Breast epithelium (tissue), 4 donors: ENCODE measurements at places on chromosomes 12 and 14. TPM values are rescaled to one million over a fixed set of nuclear protein-coding genes. Genes with fewer than 3 reads are reported as not detected.
A peak's percentile ranks its signal among the peaks of the same experiment; 100 is the strongest.

GRCh38 chr12:131281016-131281415 is 327.3 kb downstream of the ADGRD1 start:
- H3K4me3 ChIP-seq, result no peak overlapping the region
- H3K27me3 ChIP-seq, result no peaks in the 10 kb centered on the region
- H3K36me3 ChIP-seq, result no peaks in the 10 kb centered on the region
- no peaks in the 10 kb centered on the region for H3K4me1 ChIP-seq
- H3K27ac ChIP-seq, result no peak overlapping the region

- H3K36me3 ChIP-seq, result no peaks in the 10 kb centered on the region
- H3K27ac ChIP-seq, result no peak overlapping the region
- H3K4me1 ChIP-seq, result no peaks in the 10 kb centered on the region
- no peak overlapping the region for H3K4me3 ChIP-seq
These were observed 101.8 kb downstream of the UNC79 start for GRCh38 chr14:93532541-93532940.

DNA sequence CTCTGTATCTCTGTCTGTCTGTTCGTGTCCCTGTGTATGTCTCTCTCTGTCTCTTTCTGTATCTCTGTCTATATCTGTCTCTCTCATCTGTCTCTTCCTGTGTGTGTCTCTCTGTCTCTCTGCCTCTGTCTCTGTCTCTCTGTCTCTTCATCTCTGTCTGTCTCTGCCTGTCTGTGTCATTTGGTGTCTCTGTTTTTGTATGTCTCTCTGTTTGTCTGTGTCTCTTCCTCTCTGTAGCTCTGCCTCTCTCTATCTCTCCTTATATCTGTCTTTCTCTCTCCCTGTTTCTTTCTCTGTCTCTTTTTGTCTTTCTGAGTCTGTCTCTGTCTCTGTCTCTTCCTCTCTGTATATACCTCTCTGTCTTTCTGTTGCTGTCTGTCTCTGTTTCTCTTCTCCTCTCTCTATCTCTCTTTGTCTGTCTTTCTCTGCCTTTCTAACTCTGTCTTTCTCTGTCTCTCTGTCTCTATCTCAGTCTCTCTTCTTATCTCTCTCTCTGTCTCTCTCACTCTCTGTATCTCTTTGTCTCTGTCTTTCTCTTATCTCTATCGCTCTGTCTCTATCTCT is 50.2 kb downstream of the TMEM121 start:
- H3K27ac ChIP-seq, result no peak overlapping the region
- DNase-seq, result no peak
- H3K27me3 ChIP-seq, result peaks cover 4% of the 10 kb centered on the region
- H3K36me3 ChIP-seq, result no peaks in the 10 kb centered on the region

GRCh38 chr12:48788854-48789775 is at the start of gene ADCY6:
Gene ADCY6, minus strand, starts transcription at chr12:48789089. Its CDS starts 5,655 bp downstream, at chr12:48783434.
- peak within 1 kb of the TSS; percentile 96 for H3K27ac ChIP-seq
- peak within 1 kb of the TSS; percentile 92 for H3K4me3 ChIP-seq
- H3K27me3 ChIP-seq, result no peaks in the 10 kb centered on the region

- no peak for DNase-seq
- H3K27me3 ChIP-seq, result no peaks in the 10 kb centered on the region
- H3K4me3 ChIP-seq, result no peak overlapping the region
- H3K36me3 ChIP-seq, result no peaks in the 10 kb centered on the region
- no peaks in the 10 kb centered on the region for H3K4me1 ChIP-seq
These were observed 115.7 kb downstream of the LGMN start for GRCh38 chr14:92632546-92633273.

- H3K36me3 ChIP-seq, result no peaks in the 10 kb centered on the region
These were observed 675.5 kb upstream of the MGAT4C start for GRCh38 chr12:86931714-86932113.

- H3K27me3 ChIP-seq, result no peaks in the 10 kb centered on the region
- DNase-seq, result no peak
- no peaks in the 10 kb centered on the region for H3K36me3 ChIP-seq
These were observed 211.8 kb downstream of the PPM1H start for GRCh38 chr12:62722971-62723680.

- no peak overlapping the region for H3K4me3 ChIP-seq
- H3K36me3 ChIP-seq, result no peaks in the 10 kb centered on the region
- H3K27me3 ChIP-seq, result no peaks in the 10 kb centered on the region
- DNase-seq, result no peak
- no peak overlapping the region for H3K27ac ChIP-seq
- H3K4me1 ChIP-seq, result no peaks in the 10 kb centered on the region
These were observed 528.4 kb upstream of the LMO3 start for GRCh38 chr12:17134315-17134714.

- no peak within 1 kb of the TSS for H3K4me3 ChIP-seq
- H3K27ac ChIP-seq, result no peak within 1 kb of the TSS
- H3K27me3 ChIP-seq, result no peaks in the 10 kb centered on the region
- H3K4me1 ChIP-seq, result no peaks in the 10 kb centered on the region
These were observed at the start of the genes CAPZA3 and PLCZ1 for GRCh38 chr12:18737819-18738218. Gene CAPZA3, plus strand, starts transcription at chr12:18738119. Its CDS starts 150 bp downstream, at chr12:18738269. Gene PLCZ1, minus strand, starts transcription at chr12:18738012. Its CDS starts 641 bp downstream, at chr12:18737371.

- peak overlapping the region; percentile 99 for H3K4me3 ChIP-seq
- peaks cover 3% of the 10 kb centered on the region for H3K4me1 ChIP-seq
- H3K36me3 ChIP-seq, result no peaks in the 10 kb centered on the region
- no peak for DNase-seq
- no peaks in the 10 kb centered on the region for H3K27me3 ChIP-seq
- peak overlapping the region; percentile 98 for H3K27ac ChIP-seq
These were observed 1.0 kb upstream of the KRAS start for GRCh38 chr12:25251769-25252168.

- H3K4me3 ChIP-seq, result no peak overlapping the region
- H3K27me3 ChIP-seq, result no peaks in the 10 kb centered on the region
- DNase-seq, result no peak
- H3K4me1 ChIP-seq, result peaks cover 3% of the 10 kb centered on the region
- H3K27ac ChIP-seq, result no peak overlapping the region
- no peaks in the 10 kb centered on the region for H3K36me3 ChIP-seq
These were observed 208.4 kb upstream of the FKBP4 start for GRCh38 chr12:2586156-2587038.

DNA sequence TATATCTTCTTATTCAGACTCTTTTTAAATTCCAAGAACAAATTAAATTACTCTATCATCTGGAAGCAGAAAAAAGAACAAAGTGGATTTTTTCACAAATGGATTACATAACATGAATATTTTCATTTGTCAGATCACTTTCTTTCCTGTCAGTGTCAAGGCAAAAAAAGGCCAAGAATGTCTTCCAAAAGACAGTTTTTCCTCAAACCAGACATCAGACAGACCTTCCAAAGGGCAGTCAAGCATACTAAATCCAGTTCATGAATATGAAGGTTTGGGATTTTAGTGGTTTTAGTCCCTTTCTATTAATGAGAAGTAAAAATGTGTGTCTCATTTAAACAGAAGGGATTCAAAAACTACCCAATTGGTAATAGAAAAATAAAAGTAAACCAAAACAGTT is 336.0 kb downstream of the CEP128 start:
- H3K36me3 ChIP-seq, result no peaks in the 10 kb centered on the region
- no peaks in the 10 kb centered on the region for H3K4me1 ChIP-seq
- no peak overlapping the region for H3K4me3 ChIP-seq
- DNase-seq, result no peak
- no peaks in the 10 kb centered on the region for H3K27me3 ChIP-seq
- no peak overlapping the region for H3K27ac ChIP-seq

DNA sequence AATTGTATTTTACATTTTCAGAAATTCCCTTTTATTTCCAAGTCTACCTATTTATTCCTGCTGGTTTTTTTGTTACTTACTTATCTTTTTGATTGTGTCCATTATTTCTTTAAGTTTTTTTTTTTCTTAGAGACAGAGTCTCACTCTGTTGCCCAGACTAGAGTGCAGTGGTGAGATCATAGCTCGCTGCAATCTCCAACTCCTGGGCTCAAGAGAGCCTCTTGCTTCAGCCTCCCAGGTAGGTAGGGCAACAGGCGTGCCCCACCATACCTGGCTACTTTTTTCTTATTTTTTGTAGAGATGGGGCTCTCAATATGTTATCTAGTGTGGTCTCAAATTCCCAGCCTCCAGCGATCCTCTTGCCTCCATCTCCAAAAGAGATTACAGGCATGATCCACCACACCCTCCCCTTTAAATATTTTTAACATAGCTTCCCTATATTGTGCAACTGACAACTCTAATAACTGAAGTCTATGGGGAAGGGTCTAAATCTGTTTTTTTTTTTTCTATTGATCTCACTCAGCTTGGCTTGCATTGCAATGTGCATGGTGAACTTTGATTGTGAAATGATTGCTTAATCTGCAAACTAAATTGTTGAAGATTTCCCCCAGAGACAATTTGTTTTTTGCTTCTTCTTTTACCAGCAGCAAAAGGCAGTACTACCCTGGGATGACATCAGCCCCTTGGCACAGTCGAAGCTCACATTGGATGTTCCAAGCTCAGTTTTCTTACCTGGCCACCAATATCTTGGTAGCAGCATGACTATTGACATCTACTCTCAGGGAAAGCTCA is 25.7 kb upstream of the COCH start:
- H3K27me3 ChIP-seq, result no peaks in the 10 kb centered on the region
- no peak for DNase-seq
- H3K4me3 ChIP-seq, result no peak overlapping the region
- no peaks in the 10 kb centered on the region for H3K4me1 ChIP-seq
- H3K36me3 ChIP-seq, result no peaks in the 10 kb centered on the region
- H3K27ac ChIP-seq, result no peak overlapping the region

DNA sequence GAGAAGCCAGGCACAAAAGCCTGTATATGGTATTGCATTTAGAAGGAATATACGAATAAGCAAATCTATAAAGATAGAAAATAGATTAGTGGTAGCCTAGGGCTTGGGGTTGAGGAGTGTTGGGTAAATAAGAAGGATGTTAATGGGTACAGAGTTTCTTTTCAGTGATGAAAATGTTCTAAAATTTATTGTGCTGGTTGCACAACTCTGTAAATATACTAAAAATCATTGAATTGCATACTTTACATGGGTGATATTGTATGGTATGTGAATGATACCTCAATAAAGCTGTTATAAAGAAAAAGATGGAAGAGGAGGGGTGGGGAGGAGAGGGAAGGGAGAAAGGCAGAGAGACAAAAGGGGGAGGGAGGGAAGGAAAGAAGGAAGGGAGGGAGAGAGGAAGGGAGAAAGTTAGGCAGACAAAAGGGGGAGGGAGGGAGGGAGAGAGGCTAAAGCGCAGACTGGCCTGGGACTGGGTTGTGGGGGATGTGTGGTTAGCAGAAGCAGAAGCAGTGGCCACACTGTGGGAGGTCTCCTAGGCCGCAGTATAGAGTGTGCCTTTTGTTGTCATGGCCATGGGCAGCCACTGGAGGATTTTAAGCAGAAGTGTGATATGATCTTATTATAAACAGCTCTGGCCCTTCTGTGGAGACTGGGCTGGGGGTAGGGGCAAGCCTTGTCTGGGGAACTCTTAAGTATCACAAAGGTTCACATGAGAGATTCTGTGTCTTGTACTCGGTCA is 73.6 kb upstream of the ELK3 start:
- no peaks in the 10 kb centered on the region for H3K36me3 ChIP-seq
- no peak for DNase-seq
- H3K27ac ChIP-seq, result no peak overlapping the region
- no peaks in the 10 kb centered on the region for H3K27me3 ChIP-seq
- no peaks in the 10 kb centered on the region for H3K4me1 ChIP-seq

GRCh38 chr14:100693877-100694578 is 32.7 kb upstream of the DLK1 start:
- H3K27me3 ChIP-seq, result no peaks in the 10 kb centered on the region
- H3K4me3 ChIP-seq, result no peak overlapping the region
- no peaks in the 10 kb centered on the region for H3K36me3 ChIP-seq

GRCh38 chr14:23935158-23935557 is 18.4 kb upstream of the DHRS4 start:
- DNase-seq, result no peak
- H3K4me1 ChIP-seq, result no peaks in the 10 kb centered on the region
- no peak overlapping the region for H3K27ac ChIP-seq
- H3K27me3 ChIP-seq, result no peaks in the 10 kb centered on the region

DNA sequence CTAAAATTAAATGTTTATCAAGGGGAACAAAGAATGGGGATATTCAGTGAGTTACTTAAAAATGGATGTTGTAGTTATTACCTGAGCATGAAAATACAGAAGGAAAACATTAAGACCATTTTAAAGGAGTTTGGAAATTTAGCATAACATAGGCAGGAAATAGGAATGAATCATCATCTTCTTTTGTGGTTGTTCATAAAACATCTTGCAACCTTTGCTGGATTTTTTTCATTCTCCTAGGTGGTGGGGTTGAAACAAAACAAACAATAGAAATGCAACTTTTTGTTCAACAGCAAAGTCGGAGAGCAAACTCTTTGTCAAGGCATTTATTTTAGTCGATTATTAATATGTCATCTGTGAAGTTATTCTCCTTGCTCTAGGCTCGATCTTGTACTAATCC is 275.1 kb downstream of the IPO8 start:
- H3K4me3 ChIP-seq, result no peak overlapping the region
- no peaks in the 10 kb centered on the region for H3K27me3 ChIP-seq
- H3K36me3 ChIP-seq, result no peaks in the 10 kb centered on the region

DNA sequence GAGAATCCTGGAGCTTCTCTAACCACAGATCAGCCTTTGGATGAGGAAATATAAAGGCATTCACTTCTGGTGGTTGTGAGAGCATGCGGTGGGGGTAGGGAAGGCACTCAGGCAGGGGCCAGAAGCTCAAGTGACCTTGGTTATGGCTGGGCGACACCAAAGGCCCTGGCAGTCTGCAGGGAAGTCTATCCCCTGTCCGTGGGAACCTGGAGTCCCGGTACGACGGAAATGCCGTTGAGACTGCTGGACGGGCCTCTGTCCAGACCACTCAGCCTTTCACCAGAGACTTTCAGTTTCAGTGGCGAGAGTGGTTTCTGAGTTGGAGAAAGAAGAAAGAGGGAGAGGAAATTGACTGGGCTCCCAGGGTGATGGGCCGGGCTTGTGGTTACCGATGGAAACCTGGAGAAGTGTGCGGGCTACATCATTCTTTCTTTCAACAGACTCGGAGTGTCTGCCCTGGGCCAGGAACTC is 20.9 kb downstream of the ISCA2 start:
- no peaks in the 10 kb centered on the region for H3K27me3 ChIP-seq
- H3K36me3 ChIP-seq, result no peaks in the 10 kb centered on the region
- peak; percentile 92 for DNase-seq
- H3K4me3 ChIP-seq, result no peak overlapping the region
- peaks cover 8% of the 10 kb centered on the region for H3K4me1 ChIP-seq

- H3K27ac ChIP-seq, result no peak overlapping the region
- H3K36me3 ChIP-seq, result no peaks in the 10 kb centered on the region
- no peak overlapping the region for H3K4me3 ChIP-seq
- no peak for DNase-seq
- no peaks in the 10 kb centered on the region for H3K4me1 ChIP-seq
- H3K27me3 ChIP-seq, result no peaks in the 10 kb centered on the region
These were observed 314.5 kb upstream of the LMO3 start for GRCh38 chr12:16920451-16920850.

Gene STYK1
- 3.5 TPM for total RNA-seq

Gene PTPRQ
- 0.66 TPM for total RNA-seq

Gene FRMD6
- total RNA-seq, result 111 TPM

Gene TAS2R50
- total RNA-seq, result 4.0 TPM

Gene PIWIL1
- total RNA-seq, result not detected

Gene MEG3
- total RNA-seq, result 49.8 TPM

Gene POTEG
- not detected for total RNA-seq

Gene TAS2R8
- total RNA-seq, result 0.48 TPM

Gene DHH
- 1.6 TPM for total RNA-seq

Gene SLC39A5
- not detected for total RNA-seq

Gene SLC16A7
- 51.2 TPM for total RNA-seq

Gene GUCY2C
- total RNA-seq, result 1.3 TPM

Gene MYF5
- total RNA-seq, result not detected
